ENCODE measurements at places on chromosomes 11 and 22. TPM values are rescaled to one million over a fixed set of nuclear protein-coding genes. Genes with fewer than 3 reads are reported as not detected.

The KIRREL3 gene
- not detected for total RNA-seq

The CCDC116 gene
- total RNA-seq = 0.52 TPM

GRCh38 chr11:70637949-70638583, 239.7 kb downstream of the CTTN start:
- DNase-seq = no peak
- no peak overlapping the region for H3K27ac ChIP-seq
- no peaks in the 10 kb centered on the region for H3K36me3 ChIP-seq
- no peak overlapping the region for H3K4me3 ChIP-seq
- H3K4me1 ChIP-seq = no peaks in the 10 kb centered on the region

DNA sequence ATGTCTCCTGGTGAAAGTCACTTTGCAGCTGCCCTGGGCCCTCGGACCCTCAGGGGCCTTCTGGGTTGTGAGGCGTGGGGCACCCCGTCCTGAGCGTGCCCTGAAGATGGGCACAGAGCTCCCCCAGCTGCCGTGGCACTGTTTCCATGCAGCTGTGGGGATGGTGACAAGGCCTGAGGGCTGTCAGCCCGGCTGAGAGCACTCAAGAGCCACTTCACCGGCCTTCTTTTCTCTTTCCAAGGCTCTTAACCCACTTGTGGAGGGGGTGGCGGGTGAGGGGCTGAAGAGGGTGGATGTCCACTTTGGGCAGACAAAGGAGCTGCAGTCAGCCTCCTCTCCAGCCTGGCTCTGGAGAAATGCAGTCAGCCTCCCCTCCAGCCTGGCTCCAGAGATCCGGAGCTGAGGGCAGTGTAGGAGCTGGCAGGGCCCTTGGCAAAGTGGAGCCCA, 239.5 kb downstream of the ST3GAL4 start:
- H3K4me1 ChIP-seq = no peaks in the 10 kb centered on the region
- H3K27ac ChIP-seq = no peak overlapping the region
- DNase-seq = no peak
- no peak overlapping the region for H3K4me3 ChIP-seq

- H3K4me3 ChIP-seq = no peak overlapping the region
- H3K4me1 ChIP-seq = peaks cover 32% of the 10 kb centered on the region
- H3K27ac ChIP-seq = no peak overlapping the region
These were observed 58.3 kb downstream of the SIK3 start for GRCh38 chr11:117039900-117040299.

DNA sequence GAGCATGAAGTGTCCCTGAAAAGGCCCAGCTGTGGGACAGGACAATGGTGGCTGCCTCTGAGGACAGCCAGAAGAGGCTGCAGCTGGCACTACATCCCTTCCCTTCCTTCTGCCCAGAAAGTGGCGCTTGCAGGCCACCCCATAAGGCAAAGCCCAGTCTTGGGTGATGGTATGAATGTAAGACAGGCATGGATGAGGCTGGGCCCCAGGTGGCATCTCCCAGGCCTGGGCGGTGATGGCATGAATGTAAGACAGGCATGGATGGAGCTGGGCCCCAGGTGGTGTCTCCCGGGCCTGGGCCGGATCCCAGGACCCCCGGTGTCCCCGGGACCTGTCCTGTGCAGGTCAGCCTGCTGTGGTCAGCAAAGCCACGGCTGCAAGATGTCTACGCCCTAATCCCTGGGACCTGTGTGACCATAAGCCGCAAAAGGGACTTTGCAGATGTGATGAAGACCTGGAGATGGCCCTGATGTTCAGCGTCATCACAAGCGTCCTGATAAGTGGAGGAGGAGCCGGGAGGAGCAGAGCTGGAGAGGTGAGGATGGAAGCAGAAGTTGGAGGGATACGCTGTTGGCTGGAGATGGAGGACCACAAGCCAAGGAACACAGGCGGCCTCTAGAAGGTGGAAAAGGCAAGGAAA, 181.1 kb downstream of the CTTN start:
- H3K4me3 ChIP-seq = no peak overlapping the region
- no peak overlapping the region for H3K27ac ChIP-seq
- no peak for DNase-seq

DNA sequence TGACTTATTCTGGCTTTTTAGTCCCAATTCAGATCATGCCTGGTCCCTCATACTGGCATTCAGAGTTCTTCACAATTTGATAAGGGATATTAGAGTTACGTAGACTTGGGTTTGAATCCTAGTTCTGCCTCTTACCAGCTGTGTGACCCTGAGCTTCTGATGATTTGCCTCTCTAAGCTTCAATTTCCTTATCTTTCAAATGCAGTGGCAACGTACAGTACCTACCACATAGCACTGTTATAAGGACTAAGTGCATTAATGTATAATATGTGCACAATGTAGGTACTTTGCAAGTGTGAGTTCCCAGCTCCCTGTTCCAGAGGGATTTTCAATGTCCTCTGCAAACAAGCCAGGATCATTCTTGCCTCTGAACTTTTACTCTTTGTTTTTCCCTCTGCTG, 7.3 kb downstream of the RHOG start:
- H3K27ac ChIP-seq = no peak overlapping the region
- no peaks in the 10 kb centered on the region for H3K36me3 ChIP-seq
- no peaks in the 10 kb centered on the region for H3K27me3 ChIP-seq

- H3K36me3 ChIP-seq = no peaks in the 10 kb centered on the region
- H3K27ac ChIP-seq = no peak overlapping the region
- H3K4me3 ChIP-seq = no peak overlapping the region
- H3K27me3 ChIP-seq = no peaks in the 10 kb centered on the region
- no peaks in the 10 kb centered on the region for H3K4me1 ChIP-seq
These were observed 21.1 kb upstream of the IGLL5 start for GRCh38 chr22:22866381-22867111.

- H3K27me3 ChIP-seq = no peaks in the 10 kb centered on the region
- no peak within 1 kb of the TSS for H3K27ac ChIP-seq
- no peak within 1 kb of the TSS for H3K4me3 ChIP-seq
- no peaks in the 10 kb centered on the region for H3K4me1 ChIP-seq
These were observed at the start of gene CCDC188 for GRCh38 chr22:20150381-20151275. TSS of gene CCDC188 (minus strand) at chr22:20151055. CDS start at chr22:20150986, 69 bp downstream.

DNA sequence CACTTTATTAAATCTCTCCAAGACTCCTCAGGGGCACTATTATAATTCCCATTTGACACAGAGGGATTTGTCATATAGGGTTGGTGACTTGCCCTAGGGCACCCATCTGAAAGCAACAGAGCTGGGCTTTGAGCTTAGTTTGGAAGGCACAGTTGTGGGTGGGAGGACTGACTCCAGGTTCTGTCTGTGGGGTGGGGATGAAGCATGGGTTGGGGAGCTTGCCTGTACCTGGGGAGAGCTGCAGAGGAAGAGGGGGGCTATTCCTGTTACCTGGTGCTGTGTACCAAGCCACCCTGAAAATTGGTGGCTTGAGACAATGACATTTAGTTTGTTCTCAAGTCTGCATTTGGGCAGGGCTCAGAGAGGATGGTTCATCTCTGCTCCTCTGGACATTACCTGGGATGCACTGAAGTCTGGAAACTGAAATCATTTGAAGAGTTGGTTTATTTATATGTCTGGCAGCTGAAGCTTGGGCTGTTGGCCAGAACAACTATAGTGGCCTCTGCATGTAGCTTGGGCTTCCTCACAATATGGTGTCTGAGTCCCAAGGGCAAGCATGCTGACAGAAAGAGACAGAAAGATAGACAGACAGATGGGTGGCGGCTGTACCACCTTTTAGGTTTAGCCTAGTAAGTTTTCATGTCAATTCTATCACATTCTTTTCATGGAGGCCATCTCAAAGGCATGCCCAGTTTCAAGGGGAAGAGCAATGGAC, 44.9 kb downstream of the LRRC32 start:
- H3K36me3 ChIP-seq = no peaks in the 10 kb centered on the region
- DNase-seq = no peak
- no peaks in the 10 kb centered on the region for H3K4me1 ChIP-seq
- H3K4me3 ChIP-seq = no peak overlapping the region
- H3K27me3 ChIP-seq = no peaks in the 10 kb centered on the region

- no peak overlapping the region for H3K4me3 ChIP-seq
- H3K4me1 ChIP-seq = no peaks in the 10 kb centered on the region
- H3K27me3 ChIP-seq = no peaks in the 10 kb centered on the region
- peak; percentile 56 for DNase-seq
- no peak overlapping the region for H3K27ac ChIP-seq
These were observed 10.8 kb downstream of the RIBC2 start for GRCh38 chr22:45424241-45424731.

DNA sequence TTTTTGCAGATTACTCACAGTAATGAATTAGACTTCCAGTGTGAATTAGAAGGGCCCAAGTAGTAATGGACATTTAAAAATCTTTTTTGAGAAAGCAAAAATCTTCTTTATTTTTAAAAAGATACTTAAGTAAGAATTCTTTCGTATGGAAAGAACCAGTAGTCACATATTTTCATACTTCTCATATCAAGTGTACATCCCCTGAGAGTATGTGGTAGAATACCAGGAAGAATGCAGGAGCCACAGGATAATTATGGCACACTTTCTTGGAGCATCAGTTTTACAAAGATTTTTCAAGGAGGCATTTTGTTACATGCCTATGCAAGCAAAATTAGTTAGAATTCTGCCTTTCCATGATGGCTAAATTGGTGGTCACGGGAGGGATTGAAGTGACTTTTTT, 28.1 kb downstream of the POLD3 start:
- no peaks in the 10 kb centered on the region for H3K27me3 ChIP-seq
- peaks cover 39% of the 10 kb centered on the region for H3K4me1 ChIP-seq
- no peak for DNase-seq
- H3K27ac ChIP-seq = no peak overlapping the region

- H3K27ac ChIP-seq = no peak overlapping the region
- H3K36me3 ChIP-seq = no peaks in the 10 kb centered on the region
- DNase-seq = no peak
- no peaks in the 10 kb centered on the region for H3K27me3 ChIP-seq
These were observed 82.2 kb downstream of the BUD13 start for GRCh38 chr11:116690611-116691010.

All from body of pancreas (tissue), 4 donors.